Naive B cell (primary cell): ENCODE measurements at places on chromosomes 13 and 19.

- no peak for DNase-seq
Observed at GRCh38 chr19:4516199-4516938, 1.9 kb downstream of the PLIN4 start.

- DNase-seq = no peak
Observed at GRCh38 chr13:45909673-45910072, 58.1 kb upstream of the SIAH3 start.

GRCh38 chr13:26837997-26838396 lies 77.4 kb upstream of the GPR12 start:
- DNase-seq = no peak

GRCh38 chr13:59016250-59016649 lies 1147.5 kb downstream of the DIAPH3 start:
- no peak for DNase-seq

- no peak for DNase-seq
Observed at GRCh38 chr13:49329831-49330545, 82.3 kb downstream of the CDADC1 start.

DNA sequence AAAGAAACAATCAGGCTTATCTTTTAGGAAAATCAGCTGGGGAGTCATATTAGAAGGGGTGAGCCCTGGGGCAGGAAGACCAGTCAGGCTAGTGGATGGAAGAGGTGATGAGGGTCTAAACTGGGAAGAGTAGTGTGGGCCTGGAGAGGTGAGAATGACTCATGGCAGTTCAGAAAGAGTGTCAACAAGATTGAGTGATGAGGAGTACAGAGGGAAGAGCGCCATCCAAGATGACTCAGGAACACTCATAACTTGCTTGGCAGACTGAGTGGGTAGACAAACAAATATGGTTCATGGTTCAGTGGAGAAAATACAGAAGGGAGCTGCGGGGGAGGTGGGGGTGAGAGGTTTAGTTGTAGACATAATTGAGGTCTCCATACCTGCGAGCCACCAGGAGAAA lies 17.3 kb upstream of the CLDN10 start:
- DNase-seq = no peak
